ENCODE measurements at places on chromosomes 16 and 17.

GRCh38 chr16:50395763-50396710, 27.2 kb upstream of the BRD7 start:
- no peak for DNase-seq

GRCh38 chr16:17437127-17437720, 33.5 kb downstream of the XYLT1 start:
- no peak for DNase-seq

GRCh38 chr16:68227183-68227793, 8.6 kb downstream of the ESRP2 start:
- no peak for DNase-seq

DNA sequence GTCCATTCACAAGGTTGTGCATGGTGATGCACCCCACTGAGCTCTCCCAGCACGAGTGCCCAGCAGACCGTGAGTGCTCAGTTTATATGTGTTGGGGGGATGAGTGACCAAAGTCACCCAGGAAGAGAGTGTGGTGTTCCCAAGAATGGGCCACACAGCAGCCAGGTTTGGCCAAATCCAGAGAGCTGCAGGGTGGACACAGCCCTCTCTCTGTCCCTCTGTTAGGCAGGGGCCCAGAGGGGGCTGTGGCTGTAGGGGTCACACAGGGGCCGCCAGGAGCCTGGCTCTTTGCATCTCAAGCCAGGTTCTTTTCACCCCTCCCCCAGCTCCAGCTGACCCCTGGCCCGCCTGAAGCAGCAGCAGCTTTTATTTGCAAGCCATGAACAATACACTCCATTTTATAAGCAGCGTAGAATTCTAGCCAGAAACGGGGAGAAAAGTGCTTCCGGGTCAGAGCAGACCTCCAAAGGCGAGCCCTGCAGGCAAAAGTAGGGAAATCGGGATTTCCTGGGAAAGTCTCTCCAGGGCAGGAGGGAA, 13.3 kb downstream of the COTL1 start:
- DNase-seq: no peak

GRCh38 chr17:30929081-30929633, 7.4 kb downstream of the ADAP2 start:
- no peak for DNase-seq

- no peak for DNase-seq
Measured at GRCh38 chr17:69524854-69525253, 110.4 kb downstream of the MAP2K6 start.

GRCh38 chr16:67163164-67163998, 1.2 kb upstream of the HSF4 start:
- no peak for DNase-seq

DNA sequence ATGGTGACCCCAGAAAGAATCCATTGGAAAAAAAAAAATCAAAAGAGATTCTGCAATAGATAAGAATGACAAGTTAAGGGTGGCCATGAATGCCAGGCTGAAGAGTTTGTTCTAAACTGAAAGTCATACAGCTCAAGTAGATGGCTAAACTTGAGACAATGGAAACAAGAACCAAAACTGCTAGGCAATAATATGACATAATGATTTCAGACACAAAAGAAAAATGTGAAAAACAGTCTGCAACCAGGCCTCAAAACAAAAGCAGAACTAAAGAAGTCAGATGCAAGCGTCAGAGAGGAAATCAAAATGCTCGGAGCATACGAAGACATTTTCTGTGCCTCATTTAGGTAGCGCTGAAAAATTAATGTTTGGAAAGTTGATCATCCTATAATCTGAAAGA, 54.4 kb upstream of the YPEL2 start:
- DNase-seq: no peak

- DNase-seq: no peak
Measured at GRCh38 chr16:67562918-67563707, 787 bp downstream of the CTCF start.

DNA sequence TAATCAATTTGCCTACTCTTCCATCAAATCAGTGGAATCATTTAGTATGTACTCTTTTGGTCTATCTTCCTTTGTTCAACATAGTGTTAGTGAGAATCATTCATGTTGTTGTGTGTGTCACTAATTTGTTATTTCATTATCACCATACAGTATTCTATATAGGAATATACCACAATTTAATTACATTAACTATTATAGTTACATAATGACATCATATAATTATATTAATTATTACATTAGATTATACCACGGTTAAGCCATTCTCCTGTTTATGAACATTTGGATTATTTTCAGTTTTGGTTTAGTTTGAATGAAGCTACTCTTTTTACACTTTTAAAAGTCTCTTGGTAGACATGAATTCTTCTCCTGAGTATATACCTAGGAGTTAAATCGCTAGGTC, 40.4 kb downstream of the MYO1D start:
- DNase-seq: no peak

GRCh38 chr16:49528060-49528865, 154.7 kb downstream of the C16orf78 start:
- DNase-seq: no peak

- peak; percentile 63 for DNase-seq
Measured at GRCh38 chr16:25135254-25135878, 23.8 kb downstream of the LCMT1 start.

- DNase-seq: no peak
Measured at GRCh38 chr17:18987230-18987610, 17.3 kb downstream of the FAM83G start.

DNA sequence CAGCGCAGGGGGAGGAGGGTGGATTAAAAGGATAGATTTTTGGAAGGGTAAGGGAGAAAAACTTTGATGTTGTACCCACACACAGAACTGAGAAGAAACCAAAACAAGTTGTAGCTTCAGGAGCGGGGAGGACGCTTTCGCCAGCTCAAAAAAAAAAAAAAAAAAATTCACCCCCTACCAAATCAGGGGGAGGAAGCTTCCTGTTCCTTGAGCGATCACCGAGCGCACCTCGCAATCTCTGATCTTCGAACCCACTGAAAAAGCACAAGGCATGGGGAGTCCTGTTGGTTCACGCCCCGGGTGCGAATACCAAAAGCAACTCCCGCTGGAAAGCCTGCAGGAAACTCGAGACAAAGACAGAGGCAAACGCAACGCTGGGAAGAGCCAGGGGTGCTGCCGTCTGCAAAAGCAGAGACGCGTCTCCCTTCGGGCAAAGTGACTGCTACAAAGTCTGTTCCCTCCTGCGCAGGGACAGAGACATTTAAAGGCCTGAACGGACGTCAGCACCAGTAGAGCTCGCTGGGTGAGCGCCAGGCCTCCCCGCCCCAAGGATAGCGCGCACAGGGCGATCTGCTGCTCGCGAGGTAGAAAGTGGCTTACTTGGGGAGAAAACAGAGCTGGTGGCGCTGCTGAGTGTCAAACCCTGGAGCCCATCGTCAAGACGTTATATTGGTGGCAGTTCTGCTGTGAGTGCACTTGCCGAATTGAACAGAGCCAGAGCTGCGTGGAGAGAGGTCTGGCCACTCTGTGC, 190.4 kb downstream of the USP22 start:
- no peak for DNase-seq

- DNase-seq: no peak
Measured at GRCh38 chr17:9079461-9080103, 58.3 kb downstream of the NTN1 start.

- DNase-seq: no peak
Measured at GRCh38 chr16:69554495-69554894, 11.3 kb upstream of the NFAT5 start.
